ENCODE measurements at places on chromosomes 13 and 19.
A peak's percentile ranks its signal among the peaks of the same experiment; 100 is the strongest.

DNA sequence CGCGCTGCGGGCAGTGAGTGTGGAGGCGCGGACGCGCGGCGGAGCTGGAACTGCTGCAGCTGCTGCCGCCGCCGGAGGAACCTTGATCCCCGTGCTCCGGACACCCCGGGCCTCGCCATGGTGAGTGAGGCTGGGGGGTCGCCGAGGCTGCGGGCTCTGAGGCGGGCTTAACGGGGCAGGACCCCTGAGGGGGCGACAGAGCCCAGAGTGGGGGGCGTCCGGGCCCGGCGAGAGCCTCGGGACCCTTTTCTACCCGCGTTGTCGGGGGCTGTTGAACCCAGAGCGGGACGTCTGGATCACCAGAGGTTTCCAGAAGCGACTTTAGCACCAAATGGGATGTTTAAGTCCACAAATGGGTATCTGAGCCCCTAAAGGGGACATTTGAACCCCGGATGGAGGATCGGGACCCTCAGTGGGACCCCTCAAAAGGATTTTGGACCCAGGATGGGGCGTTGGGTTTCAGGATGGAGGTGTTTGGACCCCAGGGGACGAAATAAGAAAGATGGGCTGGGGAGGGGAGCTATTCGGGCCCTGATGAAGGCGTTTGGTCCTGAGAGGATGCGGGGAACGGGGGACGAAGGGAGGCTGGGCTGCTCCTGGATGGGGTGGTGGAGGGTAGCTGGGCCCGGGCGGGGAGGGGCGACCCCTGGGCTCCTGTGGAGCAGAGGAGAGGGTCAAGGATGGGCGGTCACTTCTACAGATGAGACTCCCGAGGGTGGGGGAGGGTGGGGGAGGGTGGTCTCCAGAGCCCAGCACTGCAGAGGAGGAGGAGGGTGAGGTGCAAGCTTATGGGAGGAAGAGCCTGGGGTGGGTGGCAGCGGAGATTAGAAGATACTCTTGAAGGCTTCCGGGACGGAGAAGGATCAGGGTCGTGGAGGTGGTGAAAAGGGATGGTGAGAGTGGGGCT is at the start of gene CALM3:
Gene CALM3 (plus strand): TSS at position 13 of the 907 bp plus-strand sequence. CDS start 105 bp downstream, at position 118.
- no peak for DNase-seq

DNA sequence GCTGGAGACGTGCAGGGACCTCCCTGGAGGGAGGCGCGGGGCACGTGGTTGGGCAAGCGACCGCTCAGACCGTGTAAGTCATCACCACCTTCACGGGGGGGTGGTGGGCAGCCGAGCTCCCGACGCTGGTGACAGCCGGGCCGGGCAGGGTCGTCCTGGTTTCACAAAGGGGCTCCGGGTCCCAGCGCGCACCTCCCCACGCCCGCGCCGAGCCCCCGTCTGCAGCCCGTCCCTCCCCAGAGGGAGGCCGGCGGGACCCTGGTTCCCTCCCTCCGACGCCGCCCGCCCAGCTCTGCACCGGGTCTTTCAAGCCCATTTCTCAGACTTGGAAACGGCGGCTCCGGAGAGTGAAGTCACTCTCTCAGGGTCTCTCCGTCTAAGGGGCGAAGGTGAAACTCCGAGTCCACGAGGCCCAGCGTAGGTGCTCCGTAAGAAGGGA is 729 bp upstream of the ARID3A start:
- DNase-seq, result no peak

DNA sequence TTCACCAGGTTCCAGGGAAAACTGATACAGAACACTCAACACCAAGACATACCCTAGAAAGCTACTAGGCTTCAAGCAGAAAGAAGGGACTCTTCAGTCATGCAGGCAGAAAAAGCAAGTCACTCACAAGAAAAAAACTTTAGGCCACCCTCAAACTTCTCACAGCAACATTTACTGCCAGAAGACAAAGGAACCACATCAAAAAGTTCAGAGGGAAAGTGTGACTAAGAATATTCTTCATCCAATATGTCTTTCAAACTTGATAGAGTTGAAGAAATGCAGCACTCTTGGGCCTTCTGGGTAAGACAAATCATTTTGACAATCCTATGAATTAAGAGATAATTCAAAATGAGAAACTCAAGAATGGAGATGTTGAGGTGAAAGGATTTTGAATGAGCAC is 7.7 kb downstream of the DZIP1 start:
- DNase-seq, result no peak

- no peak for DNase-seq
Measured at GRCh38 chr13:21596722-21597121, 7.2 kb downstream of the MICU2 start.

- DNase-seq, result no peak
Measured at GRCh38 chr13:111573801-111574200, 253.4 kb downstream of the TEX29 start.

GRCh38 chr19:19347401-19348110 is 26.9 kb downstream of the MAU2 start:
- DNase-seq, result no peak

- no peak for DNase-seq
Measured at GRCh38 chr19:5364674-5365073, 24.1 kb upstream of the PTPRS start.

DNA sequence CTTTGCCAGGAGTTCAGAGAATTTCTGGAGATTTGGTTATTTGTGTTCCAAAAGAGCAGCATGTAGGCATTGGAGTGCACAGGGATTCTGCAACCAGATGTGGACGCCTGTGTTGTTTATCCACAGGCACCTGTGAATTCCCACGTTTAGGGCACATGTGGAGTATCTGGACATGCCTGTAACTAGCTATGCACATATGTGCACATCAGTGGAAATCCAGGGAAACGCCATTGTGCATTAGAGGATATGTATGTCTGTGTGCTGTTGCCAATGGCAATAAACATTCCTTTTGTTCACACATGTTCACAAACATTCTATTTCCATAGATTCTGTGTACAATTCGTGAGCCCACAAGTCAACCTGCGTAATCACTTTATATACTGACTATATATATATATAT is 34.7 kb downstream of the OLFM2 start:
- DNase-seq, result no peak

DNA sequence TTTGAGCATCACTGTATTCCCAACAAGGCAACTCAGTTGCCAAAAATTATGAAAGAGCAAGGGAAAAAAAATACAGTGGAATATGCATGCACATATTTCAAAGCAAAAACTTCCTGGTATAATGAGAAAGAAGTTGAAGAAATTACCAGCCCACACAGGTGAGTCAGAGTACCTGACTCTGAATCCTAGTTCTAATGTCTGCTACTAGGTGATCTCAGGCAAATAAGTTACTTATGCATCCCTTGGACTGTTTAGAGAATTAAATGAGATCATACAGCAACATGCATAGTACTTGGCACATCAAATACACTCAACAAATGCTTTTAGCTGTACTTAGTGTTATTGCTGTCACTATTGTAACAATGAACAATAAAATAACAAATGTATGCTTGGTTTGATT is 144.9 kb downstream of the MIPEP start:
- no peak for DNase-seq

- DNase-seq, result no peak
Measured at GRCh38 chr19:3504735-3505134, 1.4 kb upstream of the FZR1 start.

DNA sequence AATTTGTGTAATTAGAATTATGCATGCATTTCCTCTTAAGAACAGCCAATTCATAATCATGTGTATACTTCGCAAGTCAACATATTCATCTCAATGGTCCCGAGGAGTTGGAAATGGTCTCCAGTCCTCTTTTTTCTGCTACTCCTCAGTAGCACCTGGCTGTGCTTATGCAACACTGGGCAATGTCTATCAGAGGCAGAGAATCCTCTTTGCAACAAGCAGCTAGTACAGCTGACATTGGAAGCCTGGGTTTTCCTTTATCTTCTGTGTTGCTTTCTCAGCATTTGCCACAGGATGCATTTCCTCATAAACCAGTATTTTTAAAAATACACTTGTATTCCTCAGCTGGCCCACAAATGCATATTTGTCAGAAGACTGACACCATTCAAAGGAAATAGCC is 405.3 kb upstream of the GPC6 start:
- no peak for DNase-seq

GRCh38 chr13:74641586-74641985 is 507.4 kb upstream of the KLF12 start:
- DNase-seq, result no peak

- DNase-seq, result no peak
Measured at GRCh38 chr13:27295096-27295495, 24.5 kb downstream of the RASL11A start.

DNA sequence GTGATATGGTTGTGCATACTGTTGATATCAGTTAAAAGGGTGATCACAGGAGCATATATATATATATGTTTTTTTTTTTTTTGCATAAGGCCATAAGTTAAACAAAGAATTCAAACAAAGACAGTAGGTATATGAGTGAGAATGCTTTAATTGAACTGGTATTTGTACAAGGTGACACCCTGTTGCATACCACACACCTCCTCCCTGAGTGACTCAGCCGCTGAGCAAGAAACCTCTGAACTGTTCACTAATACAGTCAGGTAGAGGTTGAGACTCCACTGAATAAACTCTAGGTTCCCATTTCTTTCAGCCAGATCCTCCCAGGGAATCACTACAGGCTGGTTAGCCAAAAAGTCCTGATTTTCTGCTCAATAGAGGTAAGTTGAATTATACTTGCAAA is at the start of gene SCEL:
Gene SCEL (plus strand): TSS at position 259 of the 400 bp plus-strand sequence. CDS start 20,170 bp downstream, outside the sequence.
- DNase-seq, result no peak

DNA sequence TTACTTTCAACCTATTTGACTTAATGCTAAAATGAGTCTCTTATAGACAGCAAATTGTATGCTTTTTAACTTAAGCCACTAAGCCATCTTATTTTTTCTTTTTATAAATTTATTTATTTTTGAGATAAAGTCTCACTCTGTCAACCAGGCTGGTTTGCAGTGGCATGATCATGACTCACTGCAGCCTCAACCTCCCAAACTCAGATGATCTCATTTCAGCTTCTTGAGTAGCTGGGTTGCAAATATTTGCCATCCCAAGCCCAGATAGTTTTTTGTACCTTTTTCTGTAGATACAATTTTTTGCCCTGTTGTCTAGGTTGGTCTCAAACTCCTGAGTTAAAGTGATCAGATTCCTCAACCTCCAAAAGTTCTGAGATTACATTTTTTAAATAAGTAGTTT is 27.1 kb downstream of the ZNF714 start:
- no peak for DNase-seq

DNA sequence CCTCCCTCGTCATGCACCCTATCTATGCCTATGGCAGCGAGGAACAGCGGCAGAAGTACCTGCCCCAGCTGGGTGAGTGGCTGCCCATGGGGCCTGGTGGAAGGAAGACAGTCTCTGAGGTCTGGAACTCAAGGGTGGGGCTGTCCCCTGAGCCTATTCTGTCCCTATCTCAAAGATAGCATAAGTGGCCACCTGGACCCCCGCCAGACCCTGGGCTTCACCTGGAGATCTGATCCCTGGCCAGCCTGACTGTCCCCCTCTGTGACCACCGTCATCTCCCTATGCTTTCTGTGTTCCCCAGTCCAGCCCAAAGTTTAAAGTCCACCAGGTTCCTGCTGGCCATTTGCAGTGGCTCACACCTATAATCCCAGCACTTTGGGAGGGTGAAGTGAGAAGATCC is 2.6 kb downstream of the GCDH start:
- DNase-seq, result no peak

- no peak for DNase-seq
Measured at GRCh38 chr19:39038098-39038497, 5.7 kb upstream of the FBXO27 start.

- no peak for DNase-seq
Measured at GRCh38 chr19:7076151-7076550, 6.6 kb downstream of the ZNF557 start.

- DNase-seq, result no peak
Measured at GRCh38 chr19:48887861-48888612, 10.5 kb downstream of the TULP2 start.

DNA sequence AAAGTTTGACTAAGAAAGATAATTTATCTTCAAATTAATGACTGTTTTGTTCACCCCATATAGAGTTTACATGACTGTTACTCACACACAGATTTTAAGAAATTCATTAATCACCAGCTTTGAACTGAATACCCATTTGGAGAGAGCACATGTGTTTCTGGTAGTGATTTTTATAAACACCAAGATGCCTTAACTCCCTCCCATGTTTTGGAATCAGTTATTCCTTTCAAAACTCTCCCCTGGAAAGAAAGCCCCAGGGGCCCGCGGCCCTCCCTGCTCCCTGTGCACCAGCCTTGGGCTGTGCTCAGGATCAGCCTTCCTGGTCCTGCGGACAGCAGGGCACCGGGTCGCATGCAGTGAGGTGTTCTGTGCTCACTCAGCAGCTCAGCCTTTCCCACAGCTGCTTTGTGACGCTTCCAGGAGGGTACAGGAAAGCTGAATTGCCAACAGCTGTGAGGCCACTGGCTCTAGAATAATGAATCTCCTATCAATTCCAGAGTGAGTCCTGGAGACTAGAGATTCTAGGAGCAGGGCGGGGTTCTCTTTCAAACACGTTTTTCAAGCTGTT is 483.2 kb downstream of the EFNB2 start:
- DNase-seq, result no peak

DNA sequence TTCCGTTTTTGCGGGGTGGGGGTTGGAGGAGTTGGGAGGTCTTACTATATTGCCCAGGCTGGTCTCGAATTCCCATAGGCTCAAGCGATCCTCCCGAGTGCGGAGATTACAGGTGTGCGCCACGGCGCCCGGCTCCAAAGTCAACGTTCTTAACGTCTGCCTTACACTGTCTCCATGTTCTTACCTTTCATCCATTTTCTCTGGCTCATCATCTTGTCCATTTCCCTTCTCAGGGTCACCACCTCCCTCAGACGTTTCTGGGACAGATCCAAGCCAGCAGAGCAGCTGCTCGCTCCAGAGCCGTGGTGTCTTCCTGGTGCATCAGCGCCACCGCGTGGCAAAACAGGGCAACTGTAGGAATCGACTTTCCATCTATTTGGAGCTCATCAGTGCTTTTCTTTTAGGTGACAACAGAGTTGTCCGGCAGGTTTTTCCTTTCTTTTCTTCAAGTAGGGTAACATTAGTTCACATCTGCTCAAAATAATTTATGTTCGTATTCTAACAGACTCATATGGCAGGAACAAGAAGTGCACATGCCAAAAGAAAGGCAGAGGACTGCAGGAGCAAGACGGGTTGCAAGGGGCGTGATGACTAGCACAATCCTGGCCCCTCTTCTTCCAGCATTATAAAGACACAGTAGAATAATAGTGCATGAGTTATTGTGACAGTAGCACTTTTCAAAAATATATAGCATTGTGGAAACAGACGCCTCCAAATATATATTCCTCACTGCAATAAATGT is 103.1 kb upstream of the ABCC4 start:
- peak; percentile 34 for DNase-seq

DNA sequence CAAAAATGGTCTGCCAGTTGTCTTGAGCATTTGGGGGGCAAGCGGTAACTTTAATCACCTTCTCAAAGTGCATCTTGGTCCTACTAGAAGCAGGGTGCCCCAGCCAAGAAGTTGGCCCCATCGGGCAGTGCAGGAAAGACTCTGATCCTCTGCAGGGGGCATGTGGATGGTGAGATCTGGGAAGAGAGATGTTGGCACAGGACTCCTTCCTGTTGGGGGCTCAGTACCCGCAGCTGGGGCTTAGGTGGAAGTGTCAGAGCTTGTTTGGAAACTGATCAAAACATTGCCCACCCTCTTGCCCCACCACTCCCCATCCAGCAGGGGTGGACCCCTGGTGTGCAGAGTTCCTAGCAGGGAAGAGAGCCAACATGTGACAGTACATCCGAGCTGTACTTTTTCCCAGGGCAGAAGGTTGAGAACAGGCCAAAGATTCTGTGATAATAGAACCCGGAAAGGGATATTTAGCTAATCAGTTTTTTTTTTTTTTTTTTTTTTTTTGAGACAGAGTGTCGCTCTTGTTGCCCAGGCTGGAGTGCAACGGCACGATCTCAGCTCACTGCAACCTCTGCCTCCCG is 8.8 kb downstream of the RRAS start:
- DNase-seq, result no peak

Measured in stimulated activated CD8-positive, alpha-beta memory T cell treated with anti-CD3 and anti-CD28 coated beads, Interleukin-4, amount 100 ng/mL, for 4 hours (primary cell).